ENCODE measurements at places on chromosomes 3 and 15.

- DNase-seq = no peak
Observed at GRCh38 chr3:139202226-139202958, 141.4 kb upstream of the MRPS22 start.

DNA sequence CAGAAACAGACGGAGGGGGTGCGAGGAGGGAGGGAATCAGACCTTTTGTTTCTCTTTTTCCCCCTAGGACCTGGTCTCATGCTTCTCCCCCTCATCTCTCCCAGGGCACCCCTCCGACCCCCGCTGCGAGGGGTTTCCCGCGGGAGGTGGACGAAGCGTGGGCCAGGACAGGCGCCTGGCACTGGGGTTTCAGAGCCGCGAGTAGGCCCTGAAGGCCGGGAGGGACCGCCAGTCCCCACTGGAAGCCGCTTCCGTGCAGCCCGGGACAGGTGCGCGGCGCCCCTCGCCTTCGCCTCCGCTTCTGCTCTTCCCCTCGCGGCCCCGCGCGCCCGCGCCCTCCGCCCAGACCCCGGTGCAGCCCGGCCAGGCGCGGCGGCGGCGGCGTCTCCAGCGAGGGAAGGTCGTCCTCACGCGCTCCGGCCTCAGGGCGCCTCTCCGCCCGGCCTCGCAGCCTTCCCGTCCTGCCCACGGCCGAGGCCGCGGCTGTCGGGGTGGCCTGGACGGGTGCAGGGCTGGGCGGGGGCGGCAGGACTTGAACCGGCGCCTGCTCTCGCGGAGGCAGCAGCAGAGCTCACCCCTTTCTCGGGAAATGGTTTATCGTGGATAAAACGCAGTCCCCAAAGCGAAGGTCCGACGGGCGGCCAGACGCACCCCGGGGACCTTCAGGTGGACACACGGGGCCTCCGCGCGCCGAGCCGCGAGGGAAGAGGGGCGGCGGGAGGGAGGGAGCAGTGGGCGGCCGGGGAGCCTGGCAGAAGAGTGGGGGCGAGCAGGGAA is 31.5 kb upstream of the ADAMTS17 start:
- no peak for DNase-seq

DNA sequence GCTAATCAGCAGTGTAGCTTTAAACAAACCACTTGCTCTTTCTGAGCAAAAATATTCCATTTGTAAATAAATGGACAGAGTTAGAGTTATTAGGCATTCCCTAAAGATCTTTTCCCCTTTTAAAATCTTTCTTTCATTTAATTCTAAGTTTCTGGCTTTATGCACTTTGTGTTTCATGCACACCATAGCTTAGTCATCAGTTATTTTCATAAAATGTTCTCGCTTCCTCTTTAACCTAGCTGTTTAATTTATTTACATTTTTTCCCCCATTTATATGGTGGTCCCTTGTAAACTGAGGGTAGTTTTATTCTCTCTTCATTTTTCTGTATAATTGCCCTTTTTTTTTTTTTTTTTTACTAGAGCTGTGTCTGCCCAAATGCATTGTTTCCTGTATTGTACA is 315.0 kb upstream of the LRRFIP2 start:
- no peak for DNase-seq

DNA sequence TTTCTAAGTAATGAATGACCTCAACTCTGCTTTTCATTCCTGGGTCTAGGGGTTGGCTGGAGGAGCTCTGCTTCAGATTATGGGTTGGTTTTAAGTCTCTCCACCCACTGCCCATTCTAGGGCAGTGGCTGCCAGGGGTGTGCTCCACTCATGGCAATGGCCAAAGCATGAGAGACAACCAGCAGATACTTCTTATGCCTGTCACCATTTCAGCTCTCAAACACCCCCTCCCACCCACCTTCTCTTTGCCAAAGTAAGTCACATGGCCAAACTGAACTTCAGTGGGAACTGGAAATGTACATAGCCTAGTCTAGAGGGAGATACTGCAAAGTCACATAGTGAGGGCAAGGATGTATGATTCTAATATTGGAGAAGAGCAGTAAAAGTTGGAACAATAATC is 285.3 kb downstream of the RPLP1 start:
- DNase-seq = no peak

DNA sequence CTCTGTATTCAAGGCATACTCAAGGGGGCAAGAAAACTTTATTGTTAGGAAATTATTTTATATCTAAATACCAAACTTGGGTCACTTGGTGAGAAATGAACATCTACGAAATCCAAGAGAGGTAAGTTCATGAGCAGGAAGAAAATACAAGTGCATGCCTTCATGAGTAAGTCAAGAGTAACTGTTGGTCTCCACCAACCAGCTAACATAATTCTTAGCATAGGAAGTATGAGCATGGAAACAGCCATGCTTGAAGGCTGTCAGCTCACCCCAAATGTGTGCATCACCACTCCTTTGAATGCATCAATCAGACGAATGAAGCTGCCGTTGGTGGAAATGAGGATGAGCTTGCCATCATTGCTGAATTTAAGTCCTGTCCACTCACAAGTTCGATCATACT is 13.9 kb downstream of the PPM1M start:
- no peak for DNase-seq

DNA sequence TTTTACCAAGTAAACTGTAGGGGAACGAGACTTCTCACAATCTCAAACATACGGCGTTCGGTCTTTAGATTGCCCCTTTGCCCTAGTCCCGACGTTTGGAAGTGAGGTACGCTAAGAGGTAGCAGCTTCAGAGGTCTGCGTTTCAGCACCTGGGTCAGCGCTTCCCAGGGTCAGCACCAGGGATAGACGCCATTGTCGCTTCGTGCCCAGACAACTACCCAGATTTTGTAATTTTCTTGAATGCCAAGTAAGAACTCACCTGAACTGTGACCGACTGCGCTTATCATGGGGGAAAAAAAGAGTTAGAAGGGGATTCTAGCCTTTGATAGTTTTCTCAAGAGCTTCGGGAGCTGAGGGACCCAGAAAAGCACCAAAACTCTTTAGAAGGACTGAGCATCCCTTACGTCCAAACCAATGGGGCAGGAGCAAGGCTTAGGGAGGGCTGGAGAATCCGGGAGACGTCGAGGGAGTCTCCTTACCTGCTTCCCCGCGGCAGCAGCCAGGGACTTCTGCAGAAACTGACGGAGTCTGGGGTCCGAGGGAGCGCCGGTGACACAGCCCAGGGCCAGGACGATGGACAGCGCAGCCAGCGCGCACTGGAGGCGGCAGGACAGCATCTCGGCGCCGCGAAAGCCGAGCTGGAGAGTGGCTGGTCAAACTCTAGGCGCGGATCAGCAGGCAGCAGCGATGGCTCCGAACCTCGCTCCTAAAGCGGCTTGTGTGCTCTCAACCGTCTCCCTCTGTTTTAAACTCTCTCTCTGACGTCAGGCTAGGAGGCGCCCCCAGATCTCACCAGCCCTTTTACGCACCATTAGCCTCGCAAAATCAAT is at the start of gene SST:
Gene SST (minus strand): TSS at position 720 of the 830 bp plus-strand sequence. CDS start 103 bp downstream, at position 617.
- no peak for DNase-seq

DNA sequence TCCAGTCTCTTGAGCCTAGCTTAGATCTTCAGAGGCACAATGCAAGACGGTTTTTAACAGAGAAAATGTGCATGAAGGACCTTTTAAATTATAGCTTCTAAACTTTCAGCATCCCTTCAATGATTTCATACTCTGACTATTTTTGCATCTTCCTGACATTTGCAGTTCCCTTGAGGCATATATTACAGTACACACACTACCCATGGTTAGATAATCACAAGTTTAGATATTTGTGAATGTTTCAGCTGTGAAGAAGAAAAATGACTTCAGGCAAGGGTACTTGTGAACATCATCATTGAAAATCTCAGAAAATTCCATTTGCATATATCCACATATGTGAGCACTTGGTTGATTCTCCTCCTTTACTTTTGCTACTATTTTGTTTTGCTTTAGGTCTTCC is 341.5 kb downstream of the ROBO2 start:
- DNase-seq = no peak

- no peak for DNase-seq
Observed at GRCh38 chr15:97168704-97169475, 791.6 kb upstream of the ARRDC4 start.

DNA sequence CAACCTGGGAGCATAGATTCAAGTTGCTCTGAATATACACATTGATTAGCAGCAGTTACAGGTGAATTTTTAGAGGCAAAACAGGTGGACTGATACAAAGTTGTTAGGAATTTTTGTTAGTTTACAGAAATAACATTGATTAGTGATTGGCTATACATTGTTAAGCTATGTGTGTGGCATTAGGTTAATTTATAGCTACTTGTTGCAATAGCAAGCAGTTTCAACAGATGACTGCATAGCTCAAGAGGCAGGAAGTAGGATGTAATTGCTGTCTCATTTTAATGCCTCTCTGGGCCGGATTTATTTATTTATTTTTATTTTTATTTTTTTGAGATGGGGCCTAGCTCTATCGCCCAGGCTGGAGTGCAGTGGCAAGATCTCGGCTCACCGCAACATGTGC is 99.7 kb downstream of the TCF12 start:
- DNase-seq = no peak

DNA sequence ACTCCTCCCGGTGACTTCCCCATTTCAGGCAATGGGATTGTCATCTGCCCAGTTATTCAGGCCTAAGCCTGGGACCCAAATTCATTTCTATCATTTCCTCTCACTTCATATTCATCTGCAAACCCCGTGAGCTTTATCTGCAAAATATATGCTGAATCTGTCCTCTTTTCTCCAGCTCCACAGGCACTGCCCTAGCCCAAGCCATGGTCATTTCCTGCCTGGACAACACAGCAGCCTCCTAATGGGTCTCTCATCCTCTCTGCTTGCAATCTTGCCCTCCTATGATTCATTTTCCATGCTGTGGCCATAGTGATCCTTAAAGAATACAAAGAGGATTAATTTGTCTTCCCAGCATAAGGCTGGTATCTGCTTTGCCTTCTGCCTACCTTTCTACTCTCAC is 6.1 kb downstream of the RBP2 start:
- DNase-seq = no peak

DNA sequence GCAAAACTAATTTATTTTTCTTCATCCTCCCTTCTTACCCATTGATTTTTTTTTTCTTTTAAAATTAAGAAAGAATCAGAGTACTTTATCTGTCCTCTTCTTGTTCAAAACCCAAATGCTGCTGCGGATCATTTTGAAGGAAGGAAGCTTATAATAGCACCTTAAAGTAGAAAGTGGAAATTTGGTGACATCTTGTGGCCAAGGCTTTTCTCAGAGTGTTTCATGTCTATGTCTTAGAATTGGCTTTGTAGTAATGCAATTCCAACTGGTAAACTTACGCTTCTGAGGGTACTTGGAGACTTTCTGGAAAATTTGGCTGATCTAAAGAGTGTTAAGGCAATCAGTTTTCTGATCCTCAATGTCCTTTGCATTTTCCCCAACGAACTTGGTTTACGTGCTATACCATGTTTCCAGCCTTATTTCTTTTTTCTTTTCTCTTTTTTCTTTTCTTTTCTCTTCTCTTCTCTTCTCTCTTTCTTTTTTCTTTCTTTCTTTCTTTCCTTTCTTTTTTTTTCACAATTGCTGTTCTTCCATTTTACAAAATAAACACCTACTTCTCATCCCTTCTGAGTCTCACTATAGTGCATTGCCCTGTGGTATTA is 30.7 kb downstream of the C3orf38 start:
- DNase-seq = no peak

- DNase-seq = no peak
Observed at GRCh38 chr3:112746675-112747280, 99.9 kb downstream of the CD200R1L start.

DNA sequence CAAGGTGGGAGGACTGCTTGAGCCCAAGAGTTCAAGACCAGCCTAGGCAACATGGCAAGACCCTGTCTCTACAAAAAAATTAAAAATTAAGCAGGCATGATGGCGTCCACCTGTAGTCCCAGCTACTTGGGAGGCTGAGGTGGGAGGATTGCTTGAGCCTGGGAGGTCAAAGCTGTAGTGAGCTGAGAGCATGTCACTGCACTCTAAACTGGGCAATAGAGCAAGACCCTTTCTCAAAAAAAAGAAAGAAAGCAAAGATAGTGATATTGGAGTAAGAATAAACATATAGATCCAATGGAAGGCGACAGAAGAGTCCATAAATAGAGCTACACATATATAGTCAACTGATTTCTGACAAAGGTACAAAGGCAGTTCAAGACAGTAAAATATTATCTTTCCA is 21.3 kb upstream of the ANKRD28 start:
- no peak for DNase-seq

GRCh38 chr15:80822676-80823075 is 43.5 kb downstream of the CEMIP start:
- no peak for DNase-seq

DNA sequence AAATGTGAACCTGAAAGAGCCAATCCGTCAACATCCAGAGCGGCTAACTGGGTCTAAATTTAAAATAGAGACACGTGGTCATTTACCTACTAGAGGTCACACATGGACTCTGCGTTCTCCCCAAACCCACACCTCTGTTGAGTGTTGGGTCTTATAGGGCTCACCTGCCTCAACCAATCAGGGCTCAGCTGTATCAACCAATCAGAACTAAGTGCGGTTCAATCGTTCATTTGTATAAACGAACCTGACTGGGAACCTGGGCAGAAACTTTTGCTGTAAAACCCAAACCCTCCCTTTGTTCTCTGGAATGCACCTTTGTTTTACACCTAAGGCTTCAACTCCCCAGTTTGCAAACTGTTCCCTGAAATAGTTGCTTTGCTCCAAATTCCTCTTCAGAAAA is 8.9 kb downstream of the DNAAF4 start:
- DNase-seq = no peak

DNA sequence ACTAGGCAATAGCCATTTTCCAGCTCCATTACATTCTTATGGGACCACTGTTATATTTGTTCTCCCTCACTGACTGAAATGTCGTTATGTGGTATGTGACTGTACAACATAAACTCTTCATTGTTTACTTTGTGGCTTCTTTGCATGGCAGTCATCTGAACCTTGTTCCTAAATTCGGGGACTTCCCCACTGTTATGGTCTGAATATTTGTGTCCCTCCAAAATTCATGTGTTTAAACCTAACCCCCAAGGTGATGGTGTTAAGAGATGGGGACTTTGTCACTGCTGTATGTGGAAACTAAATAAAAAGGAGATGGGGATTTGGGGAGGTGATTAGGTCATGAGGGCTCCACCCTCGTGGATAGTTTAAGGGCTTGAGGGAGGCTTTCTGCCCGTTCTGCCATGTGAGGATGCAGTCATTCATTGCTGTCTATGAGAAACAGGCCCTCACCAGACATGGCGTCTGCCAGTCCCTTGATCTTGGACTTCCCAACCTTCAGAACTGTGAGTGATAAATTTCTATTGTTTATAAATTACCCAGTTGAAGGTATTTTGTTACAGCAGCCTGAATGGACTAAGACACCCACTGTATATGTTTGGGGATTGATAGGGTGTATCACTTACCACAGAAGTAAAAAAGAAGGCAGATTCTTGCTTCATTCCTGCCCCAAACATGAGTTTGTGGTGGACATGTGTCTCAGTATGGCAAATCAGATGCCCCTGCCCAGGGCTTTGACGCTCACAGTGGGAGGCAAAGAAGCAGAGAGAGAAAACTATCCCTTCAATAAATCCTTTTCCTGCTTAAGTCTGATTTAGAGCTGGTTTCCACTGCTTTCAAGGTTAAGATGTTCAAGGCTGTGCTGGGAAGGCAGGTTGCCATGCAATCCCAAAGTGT is 138.0 kb upstream of the UBE2E1 start:
- no peak for DNase-seq

All from effector CD8-positive, alpha-beta T cell (primary cell).